Endodermal cell (in vitro differentiated cells): ENCODE measurements at places on chromosomes 12 and 14. TPM values are rescaled to one million over a fixed set of nuclear protein-coding genes. Genes with fewer than 3 reads are reported as not detected.

The TMEM121 gene
- total RNA-seq = 0.29 TPM in 1 of 3 replicates, not detected in the others

DNA sequence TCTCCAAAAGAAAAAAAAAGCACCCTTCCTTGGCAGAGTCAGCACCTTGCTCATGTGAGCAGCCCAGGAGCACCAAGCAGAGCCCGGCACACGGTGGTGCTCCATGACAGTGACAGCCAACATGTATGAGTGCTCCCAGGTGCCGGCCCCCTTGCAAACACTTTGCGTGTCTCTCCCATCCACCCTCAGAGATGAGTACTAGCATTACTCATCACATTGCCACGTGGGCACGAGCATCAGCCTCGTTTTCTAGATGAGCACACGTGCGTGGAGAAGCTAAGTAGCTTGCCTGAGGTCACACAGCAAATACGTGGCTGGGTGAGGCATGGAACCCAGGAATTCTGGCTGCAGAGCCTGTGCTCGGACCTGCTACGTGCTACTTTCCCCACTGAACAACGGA is 177.9 kb upstream of the PRMT8 start:
- no peak overlapping the region for H3K27ac ChIP-seq
- H3K27me3 ChIP-seq = no peaks in the 10 kb centered on the region
- no peaks in the 10 kb centered on the region for H3K4me1 ChIP-seq

The ASB2 gene
- total RNA-seq = 0.11 and 0.36 TPM in 2 replicates

- H3K4me1 ChIP-seq = no peaks in the 10 kb centered on the region
- H3K36me3 ChIP-seq = no peaks in the 10 kb centered on the region
- DNase-seq = no peak
- no peak overlapping the region for H3K4me3 ChIP-seq
These were observed 660.4 kb downstream of the VRK1 start for GRCh38 chr14:97457575-97458085.

GRCh38 chr12:13740149-13740545 is 241.3 kb downstream of the GRIN2B start:
- peaks cover 27% of the 10 kb centered on the region for H3K27me3 ChIP-seq
- H3K4me1 ChIP-seq = peaks cover under 1% of the 10 kb centered on the region
- DNase-seq = no peak

GRCh38 chr12:53217051-53217930 is 10.2 kb upstream of the ITGB7 start:
- H3K4me1 ChIP-seq = peaks cover 10% of the 10 kb centered on the region
- DNase-seq = peak; percentile 93
- H3K36me3 ChIP-seq = no peaks in the 10 kb centered on the region
- H3K4me3 ChIP-seq = no peak overlapping the region
- peaks cover 21% of the 10 kb centered on the region for H3K27me3 ChIP-seq

- peak overlapping the region; percentile 99 for H3K4me3 ChIP-seq
- H3K27ac ChIP-seq = peak overlapping the region; percentile 73
- no peaks in the 10 kb centered on the region for H3K36me3 ChIP-seq
These were observed 8.4 kb upstream of the SALL2 start for GRCh38 chr14:21534576-21534975.

GRCh38 chr14:51897791-51898355 is 37.5 kb downstream of the GNG2 start:
- H3K36me3 ChIP-seq = no peaks in the 10 kb centered on the region
- H3K27me3 ChIP-seq = no peaks in the 10 kb centered on the region
- H3K4me1 ChIP-seq = no peaks in the 10 kb centered on the region
- no peak overlapping the region for H3K4me3 ChIP-seq
- H3K27ac ChIP-seq = no peak overlapping the region

- H3K27me3 ChIP-seq = no peaks in the 10 kb centered on the region
- no peak overlapping the region for H3K27ac ChIP-seq
- H3K36me3 ChIP-seq = no peaks in the 10 kb centered on the region
- DNase-seq = no peak
- H3K4me1 ChIP-seq = no peaks in the 10 kb centered on the region
These were observed 140.6 kb upstream of the PRMT8 start for GRCh38 chr12:3350432-3350831.

The LRIG3 gene
- 324 and 367 TPM in 2 replicates for total RNA-seq

GRCh38 chr12:26425587-26426260 is 230.4 kb downstream of the SSPN start:
- peaks cover 4% of the 10 kb centered on the region for H3K4me1 ChIP-seq
- no peaks in the 10 kb centered on the region for H3K27me3 ChIP-seq
- no peak for DNase-seq
- no peak overlapping the region for H3K27ac ChIP-seq
- H3K36me3 ChIP-seq = no peaks in the 10 kb centered on the region
- no peak overlapping the region for H3K4me3 ChIP-seq

DNA sequence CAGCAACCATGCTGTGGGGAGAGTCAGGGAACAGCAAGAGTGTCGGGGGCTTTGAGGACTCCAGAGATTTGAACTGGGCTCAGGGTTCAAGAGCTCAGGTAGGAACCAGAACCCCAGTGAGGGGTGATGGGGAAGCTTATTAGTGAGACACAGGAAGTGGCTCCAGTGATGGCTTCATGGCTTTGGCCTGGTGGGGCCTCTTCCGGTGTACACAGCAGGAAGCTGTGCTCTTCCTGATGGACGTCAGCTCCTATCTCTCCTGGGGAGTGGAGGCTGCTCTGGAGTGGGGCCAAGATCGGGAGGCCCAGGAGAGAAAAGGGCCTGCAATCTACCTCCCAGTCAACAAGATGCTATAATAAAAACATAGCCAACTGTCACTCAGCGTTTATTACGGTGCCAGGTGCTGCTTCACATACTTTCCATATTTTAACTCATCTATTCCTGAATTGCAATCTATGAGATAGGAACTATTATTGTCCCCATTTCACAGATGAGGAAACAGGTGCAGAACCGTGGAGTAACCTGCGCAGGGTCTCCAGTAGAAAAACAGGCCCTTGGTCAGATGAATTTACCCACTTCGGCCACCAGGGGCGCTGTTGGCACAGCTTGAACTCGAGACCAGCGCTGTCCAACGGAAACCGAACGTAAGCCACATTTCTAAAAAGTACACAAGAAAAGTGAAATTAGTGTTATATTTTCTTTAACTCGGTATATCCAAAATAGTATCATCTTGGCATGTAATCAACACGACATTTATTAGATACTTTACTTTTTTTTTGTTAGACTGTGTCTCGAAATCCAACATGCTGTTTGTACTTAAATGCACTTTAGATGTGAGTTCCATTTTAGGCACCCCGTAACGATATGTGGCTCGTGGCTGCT is 63.6 kb upstream of the DLK1 start:
- H3K4me3 ChIP-seq = no peak overlapping the region
- peak; percentile 89 for DNase-seq
- no peak overlapping the region for H3K27ac ChIP-seq
- H3K4me1 ChIP-seq = no peaks in the 10 kb centered on the region
- no peaks in the 10 kb centered on the region for H3K27me3 ChIP-seq

- no peak for DNase-seq
- H3K36me3 ChIP-seq = no peaks in the 10 kb centered on the region
- peaks cover 15% of the 10 kb centered on the region for H3K27me3 ChIP-seq
- H3K27ac ChIP-seq = no peak overlapping the region
These were observed 29.0 kb downstream of the SLC6A12 start for GRCh38 chr12:184811-185575.

The CDK4 gene
- 134 to 187 TPM (median 186 TPM) in 3 replicates for total RNA-seq

GRCh38 chr14:102878970-102879460 is 43.4 kb upstream of the AMN start:
- DNase-seq = no peak
- H3K27ac ChIP-seq = no peak overlapping the region
- no peak overlapping the region for H3K4me3 ChIP-seq
- H3K4me1 ChIP-seq = no peaks in the 10 kb centered on the region
- no peaks in the 10 kb centered on the region for H3K27me3 ChIP-seq
- H3K36me3 ChIP-seq = peaks cover 23% of the 10 kb centered on the region

DNA sequence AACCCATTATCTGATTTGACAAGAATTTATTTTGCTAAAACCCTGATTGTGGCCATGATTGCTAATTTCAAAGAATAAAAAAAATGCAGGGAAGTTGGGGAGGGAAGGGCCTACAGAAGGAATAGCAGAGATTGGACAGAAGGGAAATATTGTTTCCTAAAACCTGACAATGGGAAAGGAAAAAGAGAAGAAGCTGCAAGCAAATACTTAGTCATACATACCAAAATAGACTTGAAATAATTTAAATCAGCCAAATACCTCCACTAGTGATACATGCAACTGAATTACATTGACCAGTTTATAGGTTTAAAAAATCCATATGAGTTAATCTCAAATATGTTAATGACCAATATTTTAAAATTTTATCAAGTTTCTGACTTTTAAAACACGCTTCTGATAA is 75.1 kb downstream of the PELI2 start:
- DNase-seq = no peak
- H3K4me1 ChIP-seq = no peaks in the 10 kb centered on the region
- H3K36me3 ChIP-seq = no peaks in the 10 kb centered on the region
- no peak overlapping the region for H3K27ac ChIP-seq

The PLEKHG7 gene
- total RNA-seq = not detected in 2 replicates

- no peaks in the 10 kb centered on the region for H3K27me3 ChIP-seq
- H3K4me3 ChIP-seq = no peak overlapping the region
- no peak overlapping the region for H3K27ac ChIP-seq
- no peaks in the 10 kb centered on the region for H3K36me3 ChIP-seq
- no peak for DNase-seq
These were observed 5.2 kb upstream of the P2RX7 start for GRCh38 chr12:121127501-121127900.

GRCh38 chr14:73888460-73888725 is 1.7 kb downstream of the ZNF410 start:
- peaks cover 16% of the 10 kb centered on the region for H3K36me3 ChIP-seq
- H3K27me3 ChIP-seq = no peaks in the 10 kb centered on the region
- H3K4me3 ChIP-seq = peak overlapping the region; percentile 99
- DNase-seq = no peak

The GSC gene
- total RNA-seq = 37.0 to 402 TPM (median 38.7 TPM) in 3 replicates

DNA sequence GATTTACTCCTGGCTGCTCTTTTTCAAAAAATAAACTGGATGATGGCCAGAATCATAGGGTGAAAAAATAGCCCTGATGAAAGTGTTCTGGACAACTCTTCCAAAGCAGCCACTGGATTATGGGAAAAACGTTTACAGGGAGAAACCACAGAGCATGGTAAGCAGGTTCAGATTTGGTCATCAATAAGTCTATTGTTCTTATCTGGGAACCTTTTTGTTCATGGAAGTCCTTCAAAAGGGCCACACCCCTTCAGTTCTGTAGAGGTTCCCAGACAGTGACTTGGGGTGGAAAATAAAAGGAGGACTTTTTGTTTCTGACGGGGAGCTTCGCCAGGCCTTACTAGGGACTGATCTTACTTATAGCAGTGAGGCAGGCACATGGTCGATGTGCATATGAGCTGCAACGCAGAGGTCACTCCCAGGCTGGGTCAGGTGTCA is 117.4 kb upstream of the SLC38A2 start:
- H3K36me3 ChIP-seq = no peaks in the 10 kb centered on the region
- H3K27me3 ChIP-seq = no peaks in the 10 kb centered on the region
- DNase-seq = no peak
- H3K27ac ChIP-seq = no peak overlapping the region

The CACNA1C gene
- 2.1 and 6.3 TPM in 2 replicates for total RNA-seq

The CLEC1B gene
- not detected in 2 replicates for total RNA-seq

GRCh38 chr12:28135801-28136439 is 54.3 kb upstream of the CCDC91 start:
- DNase-seq = no peak
- H3K36me3 ChIP-seq = no peaks in the 10 kb centered on the region

DNA sequence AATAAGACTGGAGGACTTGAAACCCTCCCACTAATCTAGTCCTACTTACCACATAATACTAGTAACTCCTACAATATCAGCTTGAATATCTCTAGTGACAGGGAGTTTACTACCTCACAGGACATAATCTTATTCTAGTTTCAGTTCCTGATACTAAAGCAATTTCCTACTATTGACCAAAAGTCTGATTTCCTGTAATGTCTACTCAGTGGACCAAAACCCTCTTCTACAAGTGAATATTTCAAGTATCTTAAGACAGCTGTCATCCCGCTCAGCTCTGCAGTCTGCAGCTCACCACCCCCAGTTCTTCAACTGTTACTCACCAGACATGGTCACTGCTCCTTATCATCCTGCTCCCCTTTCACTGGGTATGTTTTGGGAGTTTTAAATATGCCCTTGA is 70.8 kb upstream of the TMCC3 start:
- H3K27ac ChIP-seq = no peak overlapping the region
- no peaks in the 10 kb centered on the region for H3K4me1 ChIP-seq
- no peak for DNase-seq

The RND1 gene
- total RNA-seq = 9.8 and 10.7 TPM in 2 replicates

- no peak overlapping the region for H3K4me3 ChIP-seq
- no peak for DNase-seq
- H3K4me1 ChIP-seq = no peaks in the 10 kb centered on the region
- H3K27ac ChIP-seq = no peak overlapping the region
- H3K27me3 ChIP-seq = no peaks in the 10 kb centered on the region
These were observed 9.9 kb downstream of the TUNAR start for GRCh38 chr14:95886366-95887056.

DNA sequence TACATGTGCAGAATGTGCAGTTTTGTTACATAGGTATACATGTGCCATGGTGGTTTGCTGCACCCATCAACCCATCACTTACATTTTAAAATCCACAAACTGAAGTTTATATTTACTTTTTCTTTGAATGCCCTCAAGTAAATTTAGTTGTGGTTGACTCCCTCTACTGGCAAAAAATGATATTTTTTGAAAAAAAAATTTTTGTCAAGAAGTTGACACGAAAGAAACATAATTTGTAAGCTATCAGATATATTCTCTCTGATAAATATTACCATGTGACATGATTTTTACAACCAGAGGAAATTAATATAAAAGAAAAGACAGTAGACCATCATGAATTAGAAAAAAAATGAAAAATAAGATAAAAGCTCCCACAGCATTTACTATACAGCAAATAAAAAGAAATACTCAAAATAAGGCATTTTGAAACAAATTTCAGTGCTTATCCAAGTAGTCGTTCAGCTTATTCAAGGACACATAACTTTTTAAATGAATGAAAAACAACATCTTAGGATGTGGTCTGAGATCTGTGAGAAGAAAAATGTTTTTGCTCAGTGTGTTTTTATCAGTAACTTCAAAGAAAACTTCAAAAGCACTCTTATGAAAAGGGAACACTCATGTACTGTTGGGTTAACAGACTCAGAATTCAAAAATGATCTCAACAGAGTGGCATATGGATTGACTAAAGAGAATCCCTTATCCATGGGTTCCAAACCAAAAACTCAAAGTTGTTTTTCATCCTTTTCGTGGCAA is 30.0 kb upstream of the GRIP1 start:
- H3K27me3 ChIP-seq = no peaks in the 10 kb centered on the region
- no peak for DNase-seq
- no peaks in the 10 kb centered on the region for H3K36me3 ChIP-seq
- no peaks in the 10 kb centered on the region for H3K4me1 ChIP-seq
- no peak overlapping the region for H3K27ac ChIP-seq

GRCh38 chr14:38578278-38578681 is 322.4 kb upstream of the CLEC14A start:
- no peaks in the 10 kb centered on the region for H3K36me3 ChIP-seq
- H3K27ac ChIP-seq = no peak overlapping the region
- DNase-seq = peak; percentile 44
- H3K27me3 ChIP-seq = no peaks in the 10 kb centered on the region

The SCN8A gene
- total RNA-seq = 6.9 and 9.7 TPM in 2 replicates

The TAS2R20 gene
- 1.9 to 2.1 TPM (median 2.0 TPM) in 3 replicates for total RNA-seq

GRCh38 chr12:17571047-17571446 is 518.9 kb downstream of the RERGL start:
- no peaks in the 10 kb centered on the region for H3K4me1 ChIP-seq
- no peaks in the 10 kb centered on the region for H3K36me3 ChIP-seq
- no peaks in the 10 kb centered on the region for H3K27me3 ChIP-seq
